Activated CD8-positive, alpha-beta memory T cell treated with anti-CD3 and anti-CD28 coated beads for 1 hour (primary cell): ENCODE measurements at places on chromosomes 5 and 9.

DNA sequence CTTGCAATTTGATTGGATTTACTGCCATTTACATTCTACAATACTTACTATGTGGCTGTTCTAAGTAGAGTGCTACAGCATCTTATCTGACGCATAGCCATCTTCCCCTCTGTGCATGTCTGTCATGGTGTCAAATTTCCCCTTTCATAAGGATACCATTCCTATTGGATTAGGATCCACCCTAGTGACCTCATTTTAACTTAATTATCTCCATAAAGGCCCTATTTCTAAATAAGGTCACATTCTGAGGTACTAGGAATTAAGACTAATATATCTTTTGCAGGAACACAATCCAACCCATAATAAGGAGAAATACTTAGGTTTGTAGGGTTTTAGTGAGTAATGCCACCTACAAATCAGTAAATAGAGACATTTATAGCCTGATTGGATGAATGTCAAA is 268.0 kb downstream of the ADAMTSL1 start:
- DNase-seq: no peak

GRCh38 chr5:40406741-40407211 is 272.9 kb upstream of the PTGER4 start:
- DNase-seq: no peak

GRCh38 chr9:114461468-114461867 is 43.8 kb downstream of the WHRN start:
- no peak for DNase-seq

GRCh38 chr9:121316378-121316777 is 48.4 kb downstream of the GSN start:
- no peak for DNase-seq

GRCh38 chr5:75510836-75511434 is 494 bp downstream of the CERT1 start:
- no peak for DNase-seq

GRCh38 chr9:87065981-87066380 is 118.7 kb upstream of the GAS1 start:
- no peak for DNase-seq

DNA sequence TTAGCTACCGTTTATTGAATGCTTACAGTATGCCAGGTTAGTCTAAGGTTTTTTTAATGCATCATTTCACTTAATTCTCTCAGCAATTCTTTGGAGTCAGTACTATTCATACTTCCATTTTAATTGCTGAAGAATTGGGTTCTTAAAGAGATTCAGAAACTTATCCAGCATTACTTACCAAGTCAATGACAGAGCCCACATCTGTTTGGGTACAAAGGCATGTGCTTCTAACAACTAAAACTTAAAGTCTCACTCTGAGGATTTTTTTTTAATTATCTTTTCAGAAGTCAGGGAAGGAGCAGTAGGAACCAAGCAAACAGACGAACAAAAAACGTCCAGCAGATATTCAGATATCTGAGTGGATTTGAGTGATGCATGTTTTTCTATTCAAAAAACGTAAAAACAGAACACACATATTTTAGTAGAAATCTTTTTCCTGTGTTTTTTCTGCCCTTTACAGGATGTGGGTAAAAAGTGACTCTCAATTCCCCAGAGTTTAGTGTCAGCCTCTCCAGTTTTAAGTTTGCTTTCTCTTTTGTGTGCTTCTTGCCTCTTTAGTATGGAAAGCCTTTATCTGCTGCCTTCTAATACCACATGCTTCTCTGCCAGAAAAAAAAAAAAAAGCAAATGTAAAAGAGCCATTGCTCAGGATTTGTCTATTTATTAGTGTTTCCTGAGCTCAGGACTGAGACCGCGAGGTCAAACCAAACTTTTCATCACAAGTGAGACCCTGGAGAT is 118.0 kb downstream of the PRKACG start:
- no peak for DNase-seq

DNA sequence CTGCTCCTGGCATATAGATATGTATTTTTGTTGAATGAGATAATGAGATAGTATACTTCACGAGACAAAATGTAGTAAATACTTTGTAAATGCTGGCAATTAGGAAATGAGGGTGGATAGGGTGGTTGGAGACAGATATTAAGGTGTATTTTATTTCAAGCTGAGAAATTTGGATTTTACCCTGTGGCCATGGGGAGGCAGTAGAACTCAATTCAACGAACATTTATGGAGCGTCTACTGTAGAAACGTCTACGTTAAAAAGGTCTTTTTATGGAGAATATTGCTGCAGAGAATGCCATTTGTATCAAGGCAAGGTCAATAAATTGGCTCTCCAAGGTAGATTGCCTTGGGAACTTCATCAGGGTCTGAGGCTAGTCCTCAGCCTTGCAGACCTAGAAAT is 21.5 kb upstream of the RALGPS1 start:
- DNase-seq: no peak

- DNase-seq: no peak
These were observed 883 bp upstream of the RNF145 start for GRCh38 chr5:159210210-159210661.

DNA sequence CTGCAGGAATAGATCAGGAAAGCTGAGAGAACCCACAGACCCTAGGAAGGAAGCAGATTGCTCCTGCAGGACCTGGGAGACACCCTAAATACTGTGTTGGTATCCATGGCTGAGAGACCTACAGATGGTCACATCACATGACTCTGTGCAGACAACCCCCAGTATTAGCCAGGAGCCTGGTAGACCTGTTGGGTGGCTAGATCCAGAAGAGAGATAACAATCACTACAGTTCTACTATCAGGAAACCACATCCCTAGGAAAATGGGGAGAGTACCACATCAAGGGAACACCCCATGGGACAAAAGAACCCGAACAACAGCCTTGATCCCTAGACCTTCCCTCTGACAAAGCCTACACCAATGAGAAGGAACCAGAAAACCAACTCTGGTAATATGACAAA is 24.2 kb upstream of the MELK start:
- no peak for DNase-seq

DNA sequence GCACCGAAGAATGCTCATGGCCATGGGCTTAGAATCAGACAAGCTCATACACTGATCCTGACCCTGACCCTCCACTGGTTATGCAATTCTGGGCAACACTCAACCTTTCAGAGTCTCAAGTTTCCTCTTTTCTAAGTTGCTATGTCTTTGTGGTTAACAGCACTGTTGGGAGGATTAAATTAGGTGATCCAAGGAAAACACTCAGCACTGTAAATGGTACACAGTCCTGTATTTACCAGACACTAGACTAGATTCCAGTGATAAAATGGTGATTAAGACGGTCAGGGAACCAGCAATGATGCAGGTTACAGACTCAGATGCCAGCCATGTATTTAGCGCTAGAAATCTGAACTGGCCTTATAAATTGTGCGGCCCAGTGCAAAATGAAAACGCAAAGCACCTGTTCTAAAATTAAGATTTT is 8.1 kb downstream of the ARL15 start:
- no peak for DNase-seq

DNA sequence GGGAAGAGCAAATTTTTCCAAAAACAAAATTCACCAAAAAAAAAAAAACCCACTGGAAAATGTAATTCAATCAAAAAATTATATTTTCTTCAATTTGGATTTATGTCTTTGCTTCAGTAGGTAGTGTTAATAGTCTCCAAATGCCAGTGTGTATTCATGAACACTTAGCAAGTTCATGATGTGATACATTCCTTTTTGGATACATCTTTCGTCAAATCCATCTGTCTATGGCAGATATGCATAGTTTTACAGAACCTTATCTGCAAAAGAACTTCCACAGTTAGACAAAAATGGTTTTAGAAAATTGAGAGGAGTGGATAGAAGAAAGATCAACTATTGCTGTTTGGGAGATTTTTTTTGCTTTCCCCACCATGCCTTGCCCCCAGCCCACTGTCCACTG is 214.6 kb downstream of the DEPDC1B start:
- no peak for DNase-seq
